ENCODE measurements at places on chromosomes 5 and 9.

GRCh38 chr5:121251954-121252353 is 599.7 kb upstream of the FTMT start:
- no peak for DNase-seq

DNA sequence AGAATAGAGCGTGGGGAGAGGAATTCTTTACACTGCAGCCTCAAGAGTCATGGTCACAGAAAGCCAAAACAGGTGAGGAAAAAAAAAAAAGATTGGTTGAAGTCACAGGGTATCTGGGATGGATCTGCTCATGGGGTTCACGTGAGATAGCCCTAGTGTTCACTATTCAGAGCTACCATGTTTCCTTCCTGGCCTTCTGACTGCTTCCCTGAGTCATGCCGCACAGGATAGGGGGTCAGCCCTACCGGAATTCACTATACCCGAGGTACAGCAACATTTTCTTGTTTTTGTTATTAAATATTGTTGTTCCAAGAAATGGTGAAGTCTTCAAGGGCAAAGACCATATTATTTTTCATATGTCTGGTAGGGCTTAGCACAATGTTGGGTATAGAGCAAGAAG is 21.5 kb upstream of the MAN2A1 start:
- no peak for DNase-seq

GRCh38 chr5:146419696-146420095 is 27.4 kb upstream of the TCERG1 start:
- no peak for DNase-seq

DNA sequence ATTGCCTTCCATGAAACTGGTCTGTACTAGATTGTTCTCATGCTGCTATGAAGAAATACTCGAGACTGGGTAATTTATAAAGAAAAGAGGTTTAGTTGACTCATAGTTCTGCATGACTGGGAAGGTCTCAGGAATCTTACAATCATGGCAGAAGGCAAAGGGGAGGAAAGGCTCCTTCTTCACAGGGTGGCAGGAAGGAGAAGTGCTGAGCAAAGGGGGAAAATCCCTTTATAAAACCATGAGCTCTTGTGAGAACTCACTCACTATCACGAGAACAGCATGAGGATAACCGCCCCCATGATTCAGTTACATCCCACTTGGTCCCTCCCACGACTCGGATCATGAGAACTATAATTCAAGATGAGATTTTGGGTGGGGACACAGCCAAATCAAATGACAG is 163.2 kb downstream of the RFK start:
- no peak for DNase-seq

DNA sequence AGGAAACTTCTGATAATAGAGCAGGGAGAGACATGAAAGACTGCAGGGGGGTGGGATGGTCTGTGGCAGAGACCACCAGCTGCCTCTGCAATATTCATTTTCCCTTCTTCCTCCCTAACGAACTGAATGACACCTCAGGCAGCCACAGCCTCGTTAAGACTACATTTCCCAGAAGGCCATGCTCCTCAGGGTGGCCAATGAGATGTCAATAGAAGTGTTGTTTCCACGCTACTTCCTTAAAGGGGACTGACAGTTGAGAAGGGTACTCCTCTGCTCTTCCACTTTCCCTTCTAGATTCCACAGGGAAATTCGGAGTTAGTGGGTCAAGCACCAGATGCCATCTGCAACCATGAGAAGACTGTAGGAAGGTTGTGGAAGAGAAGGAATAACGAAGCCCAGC is 52.0 kb upstream of the DAPK1 start:
- peak; percentile 19 for DNase-seq

DNA sequence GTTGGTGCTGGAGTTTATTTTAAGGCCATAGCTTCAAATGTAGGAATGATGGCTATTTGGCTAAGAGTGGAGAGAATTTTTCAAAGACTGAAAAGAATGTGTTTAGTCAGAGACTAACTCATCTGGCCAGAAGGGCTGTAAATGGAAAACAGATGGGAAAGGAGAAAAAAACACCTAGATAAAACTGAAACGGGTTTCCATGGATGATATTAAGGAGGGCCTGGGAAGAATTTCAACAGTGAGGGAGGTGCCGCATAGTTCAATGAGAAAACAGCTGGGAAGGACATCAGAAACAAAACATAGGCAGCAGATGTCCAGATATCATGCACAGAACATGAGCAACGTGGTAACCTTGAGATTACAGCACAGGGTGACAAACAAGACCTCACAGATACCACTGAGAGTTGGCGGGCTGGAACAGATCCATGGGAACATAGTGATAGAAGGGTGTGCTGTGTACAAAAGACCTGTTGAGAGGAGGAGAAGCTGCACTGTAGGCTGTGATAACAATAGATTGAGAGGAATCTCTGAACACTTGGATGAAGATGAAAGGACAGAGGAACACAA is 31.2 kb upstream of the RAD23B start:
- DNase-seq = no peak
